ENCODE measurements at places on chromosomes 7 and 10.

GRCh38 chr7:130740606-130741005 is 6.6 kb upstream of the KLF14 start:
- no peak for DNase-seq

GRCh38 chr10:50498465-50498864 is 125.3 kb downstream of the SGMS1 start:
- DNase-seq: no peak

DNA sequence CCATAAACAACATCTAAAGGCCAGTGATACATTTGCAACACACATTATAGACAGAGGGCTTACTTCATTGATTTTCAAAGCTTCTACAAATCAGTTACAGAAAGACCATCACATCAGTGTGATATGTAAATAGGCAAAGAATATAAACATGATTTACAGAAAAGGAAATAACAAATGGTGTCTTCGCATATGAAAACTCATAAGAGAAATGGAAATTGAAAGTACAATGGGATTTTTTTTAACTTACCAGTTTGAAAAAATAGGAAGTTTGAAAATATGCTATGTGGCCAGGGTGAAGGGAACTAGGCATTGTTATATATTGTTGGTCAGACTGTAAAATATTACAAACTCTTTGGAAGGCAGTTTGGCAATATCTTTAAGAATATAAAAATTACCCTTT is 27.3 kb downstream of the SEC23IP start:
- no peak for DNase-seq

DNA sequence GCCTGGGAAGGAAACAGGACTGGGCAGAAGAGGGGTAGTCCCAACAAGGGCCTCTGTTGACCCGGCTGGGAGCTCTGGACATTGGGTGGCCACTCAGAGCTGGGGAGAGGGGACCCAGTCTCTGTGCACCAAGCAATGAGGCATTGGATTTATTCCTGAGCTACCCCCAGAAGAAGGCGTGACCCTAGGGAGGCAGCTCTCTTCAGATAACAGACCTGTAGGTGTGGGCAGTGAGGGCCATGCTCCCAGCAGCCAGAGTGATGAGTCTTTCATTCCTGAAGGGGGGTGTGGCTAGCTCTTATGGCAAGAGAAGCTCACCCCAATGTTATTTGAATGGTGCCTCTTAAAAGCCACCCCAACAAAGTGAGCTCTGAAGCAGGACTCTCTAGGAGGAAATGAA is 20.4 kb downstream of the TEX36 start:
- DNase-seq: no peak

GRCh38 chr7:44175730-44176129 is 13.5 kb downstream of the GCK start:
- no peak for DNase-seq

- no peak for DNase-seq
These were observed 107.9 kb upstream of the FEZF1 start for GRCh38 chr7:122412441-122412840.

DNA sequence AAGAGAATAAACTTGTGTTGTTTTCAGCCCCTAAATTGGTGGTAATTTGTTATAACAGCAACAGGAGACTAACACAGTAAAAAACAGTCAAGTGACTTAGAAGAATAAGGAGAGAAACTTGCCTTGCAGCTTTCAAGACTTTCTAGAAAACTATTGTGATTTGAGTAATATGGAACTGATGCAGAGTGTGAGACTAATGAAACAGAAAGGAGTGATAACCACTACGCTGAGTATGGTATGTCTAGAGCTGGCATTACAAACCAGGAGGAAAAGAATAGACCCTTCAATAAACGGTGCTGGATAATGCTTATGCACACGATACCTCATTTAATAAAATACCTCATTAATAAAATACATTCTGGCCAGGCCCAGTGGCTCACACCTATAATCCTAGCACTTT is 99.9 kb downstream of the CREM start:
- no peak for DNase-seq

GRCh38 chr10:60044971-60045370 is 138.6 kb upstream of the CCDC6 start:
- DNase-seq: no peak

GRCh38 chr10:110865186-110865808 is 6.4 kb upstream of the PDCD4 start:
- DNase-seq: no peak

GRCh38 chr7:74042746-74043522 is 15.0 kb downstream of the ELN start:
- no peak for DNase-seq

- DNase-seq: no peak
These were observed 59.8 kb downstream of the CCSER2 start for GRCh38 chr10:84388148-84388547.

- no peak for DNase-seq
These were observed at the start of gene RBP3 for GRCh38 chr10:47348138-47348651. TSS of gene RBP3 (plus strand) at chr10:47348363. CDS start at chr10:47348485, 122 bp downstream.

DNA sequence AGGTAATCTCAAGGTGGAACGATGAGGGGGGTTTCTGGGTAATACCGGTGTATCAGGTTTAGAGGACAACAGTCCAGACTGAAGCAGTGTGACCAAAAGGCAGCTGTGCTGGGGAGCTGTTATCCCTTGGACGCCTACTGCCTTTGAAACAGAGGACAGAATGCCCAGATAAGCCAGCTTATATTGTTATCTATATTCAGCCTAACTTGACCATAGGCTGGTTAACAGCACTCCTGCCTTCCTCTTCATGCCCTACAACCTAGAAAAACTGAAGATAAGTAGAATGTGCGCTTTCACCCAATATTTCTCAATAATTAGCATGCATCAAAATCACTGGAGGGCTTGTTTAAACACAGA is 44.9 kb downstream of the IL6 start:
- DNase-seq: no peak

DNA sequence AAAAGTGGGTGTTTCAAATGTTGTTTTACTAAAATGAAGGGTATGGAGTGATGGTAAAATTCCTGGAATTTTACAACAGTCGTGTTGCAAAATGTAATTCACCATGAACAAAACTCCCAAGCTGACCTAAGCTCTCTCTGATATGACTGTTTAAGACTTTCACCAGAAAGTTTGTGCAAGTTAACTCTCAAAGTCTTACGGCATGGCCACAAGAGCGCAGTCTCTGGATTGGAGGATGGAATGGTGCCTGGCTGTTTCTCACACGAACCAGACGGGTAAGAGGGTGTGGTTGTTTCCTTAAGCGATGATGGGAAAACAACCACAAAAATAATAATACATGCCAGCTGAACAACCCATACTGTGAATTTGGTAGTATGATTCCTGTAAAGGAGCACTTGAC is 662.5 kb downstream of the KCNMA1 start:
- DNase-seq: no peak
